ENCODE measurements at places on chromosomes 5 and 9.
A peak's percentile ranks its signal among the peaks of the same experiment; 100 is the strongest.

GRCh38 chr9:73151653-73152542 lies at the start of gene ANXA1:
ANXA1 (plus strand) TSS chr9:73151865; CDS start chr9:73158536, 6,671 bp downstream.
- peak; percentile 67 for DNase-seq

DNA sequence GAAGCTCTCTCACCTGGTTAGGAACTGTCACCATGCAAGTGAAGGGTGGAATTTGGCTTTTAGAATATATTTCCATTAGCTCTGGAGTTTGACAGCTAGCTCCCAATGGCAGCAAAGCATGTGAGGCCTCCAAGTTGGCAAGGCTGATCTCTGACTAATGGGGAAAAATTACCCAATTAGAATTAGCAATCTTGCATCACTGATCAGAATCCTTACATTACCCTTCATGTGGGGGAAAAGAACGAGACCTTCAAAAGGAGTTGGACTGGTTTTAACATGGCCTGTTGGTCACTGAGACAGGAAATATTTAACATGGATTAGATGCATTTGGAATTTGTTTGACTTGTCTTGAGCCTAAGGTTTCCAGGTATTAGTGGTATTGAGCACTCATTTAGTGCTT lies 192.3 kb upstream of the GDNF start:
- DNase-seq, result no peak

- no peak for DNase-seq
These were observed 54.2 kb downstream of the C9orf50 start for GRCh38 chr9:129566563-129567266.

- DNase-seq, result no peak
These were observed 22.9 kb upstream of the TEX10 start for GRCh38 chr9:100375658-100376057.

- no peak for DNase-seq
These were observed 529.3 kb upstream of the ZNF608 start for GRCh38 chr5:125275725-125276090.

DNA sequence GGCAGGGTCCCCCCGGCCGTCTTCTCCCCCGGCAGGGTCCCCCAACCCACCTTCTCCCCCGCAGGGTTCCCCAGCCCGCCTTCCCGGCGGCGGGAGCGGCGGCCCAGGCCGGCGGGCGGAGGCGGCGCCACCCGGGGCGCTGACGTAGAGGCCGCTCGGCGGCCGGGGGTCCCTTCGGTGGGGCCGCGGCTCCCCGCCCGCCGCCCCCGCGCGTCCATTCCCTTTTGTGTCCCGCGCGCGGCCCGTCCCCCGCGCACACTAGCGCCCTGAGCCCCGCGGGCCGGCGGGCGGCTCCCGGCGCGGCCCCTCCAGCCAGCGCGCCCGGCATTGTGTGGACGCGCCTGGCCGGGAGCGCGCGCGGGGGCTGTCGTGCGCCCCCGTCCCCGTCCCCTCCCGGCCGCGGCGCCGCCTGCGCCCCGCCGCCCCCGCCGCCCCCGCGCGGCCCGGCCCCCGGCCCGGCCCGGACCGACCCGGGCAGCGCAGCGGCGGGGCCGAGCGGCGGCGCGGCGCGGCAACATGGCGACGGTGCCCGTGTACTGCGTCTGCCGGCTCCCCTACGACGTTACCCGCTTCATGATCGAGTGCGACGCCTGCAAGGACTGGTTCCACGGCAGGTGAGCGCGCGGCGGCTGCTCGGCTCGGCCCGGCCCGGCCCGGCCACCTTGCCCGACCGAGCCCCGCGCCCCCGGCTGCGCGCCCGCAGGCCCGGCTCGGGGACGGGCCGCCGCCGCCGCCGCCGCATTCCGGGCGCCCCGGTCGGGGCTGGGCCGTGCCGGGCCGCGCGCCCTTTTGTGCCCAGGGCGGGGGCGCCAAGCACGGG lies at the start of gene PHF2:
Gene PHF2, plus strand, starts transcription at position 327 of the 820 bp plus-strand sequence. Its CDS starts 190 bp downstream, at position 517.
- peak; percentile 28 for DNase-seq

DNA sequence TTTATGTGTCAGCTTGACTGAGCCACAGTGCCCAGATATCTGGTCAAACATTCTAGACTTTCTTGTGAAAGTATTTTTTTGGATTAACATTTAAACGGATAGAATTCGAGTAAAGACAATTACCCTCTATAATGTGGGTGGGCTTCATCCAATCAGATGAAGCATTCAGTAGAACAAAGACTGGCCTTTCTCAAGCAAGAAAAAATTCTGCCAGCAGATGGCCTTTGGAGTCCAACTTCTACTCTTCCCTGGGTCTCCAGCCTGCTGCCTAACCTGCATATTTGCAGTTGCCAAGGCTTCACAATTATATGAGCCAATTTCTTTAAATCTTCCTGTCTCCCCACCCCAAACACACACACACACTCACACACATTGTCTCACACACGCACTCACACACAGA lies 86.4 kb downstream of the MED10 start:
- peak; percentile 14 for DNase-seq

All from activated CD4-positive, alpha-beta T cell treated with anti-CD3 and anti-CD28 coated beads, Interleukin-10, Interleukin-2, amounts not matched to agents 100 ng/mL and 50 ng/mL, durations not matched to agents 16 hours and 8 hours (primary cell).